Right hindlimb (tissue), 1 donor: ENCODE measurements at places on chromosomes 2 and 18.
A peak's percentile ranks its signal among the peaks of the same experiment; 100 is the strongest.

- no peak for DNase-seq
Measured at GRCh38 chr2:212402316-212402715, 136.3 kb downstream of the ERBB4 start.

GRCh38 chr2:191724015-191724414 lies 46.1 kb downstream of the NABP1 start:
- no peak for DNase-seq

DNA sequence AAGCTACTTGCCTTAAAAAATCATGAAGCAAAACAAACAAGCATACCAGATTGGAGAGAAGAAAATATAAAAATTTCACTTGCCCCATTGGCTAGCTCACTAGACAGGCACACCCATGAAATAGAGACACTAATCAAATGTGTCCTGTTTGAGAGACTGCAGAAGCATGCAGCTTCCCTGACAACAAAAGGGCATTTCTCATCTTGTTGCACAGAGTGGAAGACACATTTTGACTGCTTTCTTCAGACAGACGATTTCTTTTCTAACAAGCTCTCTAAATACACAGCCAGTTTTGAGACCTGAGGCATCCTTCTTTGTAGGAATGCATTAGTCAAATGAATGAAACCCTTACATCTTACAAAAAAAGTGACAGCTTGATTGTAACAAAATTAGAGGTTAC lies 1558.6 kb upstream of the NXPH2 start:
- DNase-seq: no peak

- no peak for DNase-seq
Measured at GRCh38 chr18:79899609-79900445, 51.6 kb downstream of the SLC66A2 start.

GRCh38 chr2:59752071-59752470 lies 801.4 kb downstream of the BCL11A start:
- DNase-seq: no peak

- no peak for DNase-seq
Measured at GRCh38 chr2:211161236-211161635, 604.8 kb downstream of the CPS1 start.

GRCh38 chr2:233358947-233359346 lies 4.7 kb downstream of the DGKD start:
- no peak for DNase-seq

GRCh38 chr2:8550937-8551621 lies 130.8 kb upstream of the ID2 start:
- no peak for DNase-seq

GRCh38 chr18:79612291-79613108 lies 67.1 kb upstream of the CTDP1 start:
- peak; percentile 17 for DNase-seq

GRCh38 chr2:237498341-237498740 lies 11.3 kb downstream of the MLPH start:
- DNase-seq: no peak

DNA sequence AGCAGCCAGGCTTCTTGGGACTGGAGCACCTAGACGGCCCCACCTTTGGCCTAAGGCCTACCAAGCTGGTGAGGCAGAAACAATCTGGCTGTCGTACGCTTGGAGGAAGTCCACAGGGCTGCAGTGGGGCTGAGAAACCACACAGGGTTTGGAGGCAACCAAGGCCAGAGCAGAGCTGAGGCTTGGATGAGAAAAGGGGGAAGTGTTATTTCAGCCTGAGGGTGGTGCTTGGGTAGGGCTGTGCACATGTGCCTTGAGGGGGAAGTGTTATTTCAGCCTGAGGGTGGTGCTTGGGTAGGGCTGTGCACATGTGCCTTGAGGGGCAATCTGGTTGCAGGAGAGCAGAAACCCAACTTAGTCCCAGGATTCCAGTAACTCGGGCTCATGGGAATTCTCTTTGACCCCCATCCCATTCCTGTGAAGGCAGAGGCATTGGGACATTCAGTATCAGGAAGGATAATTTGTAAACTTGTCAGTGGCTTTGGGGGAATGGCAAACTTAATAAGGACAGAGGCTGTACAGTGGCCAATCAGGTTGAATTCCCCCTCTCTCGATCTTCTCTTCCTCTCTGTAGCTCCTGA lies 971 bp upstream of the FBXO41 start:
- no peak for DNase-seq

DNA sequence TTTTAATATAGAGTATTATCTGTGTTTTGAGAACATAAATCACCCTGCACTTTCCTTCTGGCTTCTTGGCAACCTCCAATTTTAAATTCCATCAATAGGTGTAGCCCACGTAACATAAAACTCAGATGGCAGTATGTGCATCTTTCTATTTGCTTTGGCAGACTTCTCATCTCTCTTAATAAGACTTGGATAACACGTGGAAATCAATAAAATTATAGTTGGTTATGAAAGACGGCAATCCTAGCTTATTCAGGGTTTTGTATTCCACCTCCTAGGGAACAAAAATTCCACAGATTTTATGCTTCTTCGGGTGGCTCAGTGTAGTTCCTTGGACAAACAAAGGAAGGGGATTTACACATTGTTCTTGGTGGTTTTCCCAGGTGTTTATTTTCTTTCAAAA lies 299.3 kb downstream of the RND3 start:
- DNase-seq: no peak

- no peak for DNase-seq
Measured at GRCh38 chr2:44706681-44707553, 234.6 kb upstream of the SIX3 start.

GRCh38 chr18:42092848-42093247 lies 137.8 kb downstream of the PIK3C3 start:
- DNase-seq: no peak

GRCh38 chr2:95268211-95269035 lies 5.8 kb upstream of the PROM2 start:
- no peak for DNase-seq

- DNase-seq: peak; percentile 66
Measured at GRCh38 chr18:76490670-76491472, 4.2 kb downstream of the ZNF516 start.

DNA sequence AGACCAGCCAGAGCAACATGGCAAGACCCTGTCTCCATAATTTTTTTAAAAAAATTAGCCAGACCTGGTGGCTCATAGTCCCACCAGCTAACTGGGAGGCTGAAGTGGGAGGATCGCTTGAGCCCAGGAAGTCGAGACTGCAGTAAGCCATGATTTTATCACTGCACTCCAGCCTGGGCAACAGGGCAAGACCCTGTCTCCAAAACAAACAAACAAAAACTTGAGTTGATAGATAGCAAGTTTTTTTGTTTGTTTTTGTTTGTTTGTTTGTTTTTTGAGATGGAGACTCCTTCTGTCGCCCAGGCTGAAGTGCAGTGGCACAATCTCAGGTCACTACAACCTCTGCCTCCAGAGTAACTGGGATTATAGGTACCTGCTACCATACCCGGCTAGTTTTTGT lies 18.8 kb downstream of the RELCH start:
- no peak for DNase-seq

DNA sequence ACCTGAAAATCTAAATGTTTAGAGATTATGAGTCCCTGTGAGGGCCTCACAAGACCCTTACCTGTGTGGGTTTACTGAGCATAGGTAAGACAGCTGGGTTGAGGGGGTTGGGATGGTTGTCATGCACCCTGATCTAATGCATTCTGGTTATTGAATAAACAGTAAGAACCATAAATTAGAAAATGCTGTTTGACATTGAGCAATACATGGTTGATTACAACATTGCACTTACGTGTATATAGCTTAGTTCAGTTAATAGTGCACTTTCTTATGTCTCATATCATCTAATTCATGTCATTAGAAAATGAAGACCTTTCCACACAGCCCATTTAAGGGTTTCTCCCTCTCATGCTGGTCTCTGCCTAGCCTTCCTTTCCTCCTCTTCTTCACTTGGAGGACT lies 253.5 kb upstream of the ATP5MC3 start:
- no peak for DNase-seq

- DNase-seq: peak; percentile 78
Measured at GRCh38 chr18:55243857-55244256, 284.6 kb upstream of the CCDC68 start.

DNA sequence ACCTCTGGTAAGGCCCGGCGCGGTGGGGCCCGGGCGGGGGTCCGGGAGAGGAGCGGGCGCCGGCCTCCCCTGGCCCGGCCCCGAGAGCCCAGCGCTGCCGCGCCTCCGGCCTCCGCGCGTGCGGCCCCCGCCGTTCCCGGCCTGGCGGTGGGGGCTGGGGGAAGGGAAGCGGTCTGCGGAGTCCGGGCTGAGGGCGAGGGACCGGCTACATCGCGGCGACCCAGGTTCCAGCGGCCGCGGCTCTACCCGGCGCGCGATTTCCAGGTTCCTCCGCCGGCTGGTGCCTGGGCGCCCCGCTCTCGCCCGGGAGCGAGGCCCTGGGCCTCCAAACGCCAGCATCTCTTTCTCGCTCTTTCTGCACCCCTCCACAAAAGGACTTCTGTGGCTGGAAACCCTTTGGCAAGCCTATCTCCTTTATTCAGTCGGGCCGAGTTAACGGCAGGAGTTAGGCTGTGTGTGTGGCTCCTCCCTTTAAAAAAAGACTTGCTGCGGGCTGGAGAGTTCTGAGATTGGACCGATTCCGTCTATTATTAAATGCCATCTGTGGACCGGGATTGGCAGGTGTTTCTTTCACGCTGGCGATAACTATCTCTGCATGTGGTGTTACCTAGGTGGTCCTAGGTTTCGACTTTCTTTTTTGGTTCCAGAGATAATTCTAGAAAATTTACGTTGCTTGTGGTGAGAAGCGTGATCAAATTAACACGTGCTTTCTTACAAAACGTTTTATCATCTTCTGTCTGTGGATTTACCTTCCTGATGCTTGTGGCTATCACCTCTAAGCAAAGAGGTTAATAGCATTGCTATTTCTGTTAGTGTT lies 592 bp downstream of the ME2 start:
- no peak for DNase-seq

DNA sequence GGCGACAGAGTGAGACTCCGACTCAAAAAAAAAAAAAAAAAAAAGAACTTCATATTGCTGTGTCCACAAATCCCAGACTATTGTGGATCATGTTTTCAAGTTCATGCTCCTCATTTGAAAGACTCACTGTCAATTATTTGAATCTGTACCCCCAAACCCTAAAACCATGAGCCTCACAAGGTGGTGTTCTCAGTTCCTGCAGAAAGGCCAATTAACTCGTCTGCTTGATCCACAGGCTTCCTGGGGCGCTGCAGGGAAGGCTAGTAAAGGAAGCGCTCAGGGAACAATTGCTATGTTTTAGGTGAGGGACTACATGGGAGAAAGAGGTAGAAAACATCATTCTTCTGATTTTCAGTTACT lies 396.8 kb upstream of the NETO1 start:
- DNase-seq: no peak

GRCh38 chr2:147867050-147867449 lies 22.2 kb downstream of the ACVR2A start:
- no peak for DNase-seq

GRCh38 chr2:113818382-113818951 lies 62.0 kb upstream of the SLC35F5 start:
- peak; percentile 57 for DNase-seq

DNA sequence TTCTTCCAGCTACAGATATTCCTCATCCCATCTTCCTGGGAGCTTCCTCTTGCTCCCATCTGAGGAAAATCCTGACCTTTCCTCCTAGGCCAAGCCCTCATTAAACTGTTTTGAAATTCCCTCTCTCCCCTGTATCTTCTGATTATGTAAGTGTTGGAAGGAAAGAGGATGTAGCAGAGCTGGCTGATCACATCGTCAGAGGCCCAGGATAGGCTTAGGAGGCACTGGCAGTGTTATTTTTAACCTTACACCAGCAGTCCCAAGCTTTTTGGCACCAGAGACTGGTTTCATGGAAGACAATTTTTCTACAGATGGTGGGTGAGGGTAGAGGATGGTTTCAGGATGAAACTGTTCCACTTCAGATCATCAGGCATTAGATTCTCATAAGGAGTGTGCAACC lies 630.4 kb downstream of the EPHA4 start:
- no peak for DNase-seq

DNA sequence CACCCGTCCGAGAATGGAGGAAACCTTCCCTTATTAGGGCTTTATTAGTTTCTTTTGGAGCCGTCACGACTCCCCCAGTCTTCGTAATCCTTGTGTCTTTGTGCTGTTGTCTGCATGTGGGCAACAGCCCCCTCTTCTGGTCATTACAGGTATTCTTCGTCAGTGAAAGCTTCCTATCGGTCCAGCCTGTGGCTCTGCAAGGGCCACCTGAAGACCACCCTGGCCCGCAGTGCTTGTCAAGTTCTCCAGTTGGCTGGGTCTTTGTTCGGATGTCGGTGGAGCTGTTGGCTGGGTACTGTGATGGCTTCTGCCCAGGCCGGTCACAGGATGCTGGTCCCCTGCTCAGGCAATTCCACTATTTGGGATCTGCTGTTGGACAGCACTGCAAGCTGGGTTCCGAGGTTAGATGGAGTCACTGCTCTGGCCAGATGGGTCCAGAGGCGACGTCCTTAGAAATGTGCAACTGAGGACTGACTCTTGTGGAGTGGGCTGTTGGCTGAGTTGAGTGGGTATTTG lies 19.2 kb downstream of the E2F6 start:
- peak; percentile 63 for DNase-seq

- peak; percentile 27 for DNase-seq
Measured at GRCh38 chr2:196361606-196362326, 190.4 kb upstream of the STK17B start.

DNA sequence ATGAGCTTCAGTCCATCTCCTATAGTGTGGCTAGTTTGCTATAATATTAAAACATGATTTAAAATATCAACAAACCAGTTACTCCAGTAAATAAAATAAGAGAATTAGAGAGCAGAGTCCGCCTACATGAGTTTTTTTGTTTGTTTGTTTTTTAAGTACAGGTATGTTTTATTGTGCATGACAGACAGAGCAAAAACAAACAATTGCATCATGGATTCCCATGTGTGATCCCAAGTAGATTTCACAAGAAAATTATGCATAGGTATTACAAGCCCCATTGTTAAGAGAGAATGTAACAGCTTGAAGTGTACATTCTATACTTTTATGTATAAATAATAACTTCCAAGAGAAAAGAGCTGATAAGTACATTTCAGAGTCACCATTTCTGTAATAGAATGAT lies 21.0 kb downstream of the SULT1C3 start:
- DNase-seq: no peak

DNA sequence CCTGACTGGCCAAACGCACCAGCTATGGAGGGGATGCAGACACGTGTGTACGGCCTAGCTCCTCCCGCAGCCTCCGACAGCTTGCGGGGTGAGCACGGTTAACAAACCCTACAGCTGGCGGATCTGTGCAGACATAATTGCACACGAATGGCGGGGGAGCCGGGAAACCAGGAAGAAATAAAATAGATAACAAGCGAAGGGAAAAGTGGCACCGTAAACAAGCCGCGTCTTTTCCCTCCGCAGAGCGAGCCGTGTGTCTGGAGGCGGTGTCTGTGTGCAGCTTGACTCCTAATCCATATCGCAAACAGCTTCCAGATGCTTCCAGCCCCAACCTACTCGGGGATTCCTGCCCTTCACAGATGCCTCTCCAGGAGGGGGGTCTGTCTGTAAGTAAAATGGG lies 853.1 kb upstream of the SALL3 start:
- DNase-seq: no peak

GRCh38 chr2:181462033-181462432 lies 4.8 kb downstream of the ITGA4 start:
- DNase-seq: no peak

- DNase-seq: no peak
Measured at GRCh38 chr2:200814276-200814815, 2.6 kb downstream of the BZW1 start.

GRCh38 chr2:47064106-47064505 lies 91.0 kb downstream of the STPG4 start:
- DNase-seq: peak; percentile 84
